Activated CD8-positive, alpha-beta T cell treated with anti-CD3 and anti-CD28 coated beads for 36 hours (primary cell): ENCODE measurements at places on chromosomes 16 and 17. TPM values are rescaled to one million over a fixed set of nuclear protein-coding genes. Genes with fewer than 3 reads are reported as not detected.

GRCh38 chr17:49965524-49965909 lies 3.5 kb upstream of the DLX4 start:
- peaks cover 68% of the 10 kb centered on the region for H3K27me3 ChIP-seq
- no peak overlapping the region for H3K27ac ChIP-seq
- DNase-seq, result no peak
- H3K4me3 ChIP-seq, result no peak overlapping the region
- H3K36me3 ChIP-seq, result no peaks in the 10 kb centered on the region
- H3K4me1 ChIP-seq, result peaks cover 41% of the 10 kb centered on the region

DNA sequence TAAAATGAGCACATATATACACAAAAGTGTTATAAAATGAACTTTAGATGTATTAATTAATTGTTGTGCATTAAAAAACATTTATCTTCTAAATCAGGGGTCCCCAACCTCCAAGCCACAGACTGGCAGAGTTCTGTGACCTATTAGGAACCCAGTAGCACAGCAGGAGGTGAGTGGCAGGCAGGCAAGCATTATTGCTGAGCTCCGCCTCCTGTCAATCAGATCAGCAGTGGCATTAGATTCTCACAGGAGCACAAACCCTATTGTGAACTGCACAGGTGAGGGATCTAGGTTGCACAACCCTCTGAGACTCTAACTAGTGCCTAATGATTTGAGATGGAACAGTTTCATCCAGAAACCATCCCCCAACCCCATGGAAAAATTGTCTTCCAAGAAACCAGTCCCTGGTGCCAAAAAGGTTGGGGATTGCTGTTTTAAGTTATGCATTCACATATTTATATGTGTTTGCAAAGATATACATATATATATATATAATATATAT lies 583.7 kb downstream of the KCNJ2 start:
- H3K4me3 ChIP-seq, result no peak overlapping the region
- H3K4me1 ChIP-seq, result no peaks in the 10 kb centered on the region
- DNase-seq, result no peak
- H3K27me3 ChIP-seq, result no peaks in the 10 kb centered on the region

The SNN gene
- 8.2 TPM for total RNA-seq

The GPATCH8 gene
- 36.8 TPM for total RNA-seq

The SLC52A1 gene
- total RNA-seq, result 0.13 TPM

GRCh38 chr16:9256196-9256595 lies 164.8 kb downstream of the HAPSTR1 start:
- H3K4me3 ChIP-seq, result no peak overlapping the region
- peaks cover 25% of the 10 kb centered on the region for H3K27me3 ChIP-seq
- no peaks in the 10 kb centered on the region for H3K36me3 ChIP-seq
- DNase-seq, result peak; percentile 64
- H3K4me1 ChIP-seq, result no peaks in the 10 kb centered on the region

DNA sequence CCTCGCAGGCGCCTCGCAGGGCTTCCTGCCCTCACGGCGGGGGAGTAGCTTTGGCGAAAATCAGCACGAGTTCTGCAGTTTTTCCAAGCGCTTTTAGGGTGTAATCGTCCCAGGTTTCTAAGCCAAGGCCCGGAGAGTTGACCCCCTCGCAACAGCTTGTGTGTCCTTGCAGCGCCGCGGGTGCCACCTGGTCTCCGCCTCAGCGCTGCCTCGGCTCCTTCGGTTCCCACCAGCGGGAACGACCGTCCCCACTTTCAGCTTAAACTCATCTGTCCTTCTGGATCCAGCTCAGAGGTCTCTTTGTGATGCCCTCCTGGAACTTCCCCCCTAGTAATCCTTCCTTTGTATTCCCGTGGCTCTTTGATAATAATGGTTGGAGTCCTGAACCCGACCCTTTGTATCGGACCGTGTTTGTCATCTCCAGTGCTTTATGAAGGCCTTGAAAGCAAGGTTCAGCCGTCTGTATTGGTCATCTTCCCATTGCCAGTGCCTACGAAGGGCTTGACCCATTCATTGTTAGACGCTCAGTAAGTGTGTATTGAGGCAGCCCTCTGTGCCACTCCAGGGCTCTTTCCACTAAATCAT lies 858 bp upstream of the SMARCE1 start:
- no peak for DNase-seq
- H3K4me3 ChIP-seq, result peak overlapping the region; percentile 81
- no peaks in the 10 kb centered on the region for H3K27me3 ChIP-seq
- peaks cover 12% of the 10 kb centered on the region for H3K36me3 ChIP-seq
- peak overlapping the region; percentile 92 for H3K27ac ChIP-seq
- H3K4me1 ChIP-seq, result peaks cover 35% of the 10 kb centered on the region

DNA sequence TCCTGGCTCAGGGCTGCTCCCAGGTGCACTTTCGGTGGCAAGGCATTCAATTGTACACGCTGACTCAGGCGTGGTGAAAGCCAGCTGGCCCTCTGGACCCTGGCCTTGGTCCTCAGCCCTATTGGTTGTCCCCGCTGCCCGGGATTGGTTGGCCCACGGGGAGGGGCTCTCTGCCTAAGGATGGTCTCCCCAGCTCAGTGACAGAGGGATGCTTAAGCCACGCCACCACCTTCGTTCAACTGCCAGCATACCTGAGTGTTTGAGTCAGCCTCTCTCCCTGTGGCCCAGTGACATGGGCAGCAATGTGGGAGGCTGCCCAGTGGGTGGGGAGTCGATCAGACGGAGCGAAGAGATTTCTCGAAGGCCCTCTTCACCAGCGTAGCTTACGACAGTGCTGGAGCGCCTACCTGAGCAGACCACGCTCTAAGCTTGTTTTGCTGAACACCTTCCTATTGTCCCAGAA lies 30.3 kb downstream of the IRF8 start:
- H3K27me3 ChIP-seq, result no peaks in the 10 kb centered on the region
- no peak overlapping the region for H3K27ac ChIP-seq
- DNase-seq, result no peak
- peaks cover 63% of the 10 kb centered on the region for H3K4me1 ChIP-seq

The NFATC2IP gene
- total RNA-seq, result 71.8 TPM

DNA sequence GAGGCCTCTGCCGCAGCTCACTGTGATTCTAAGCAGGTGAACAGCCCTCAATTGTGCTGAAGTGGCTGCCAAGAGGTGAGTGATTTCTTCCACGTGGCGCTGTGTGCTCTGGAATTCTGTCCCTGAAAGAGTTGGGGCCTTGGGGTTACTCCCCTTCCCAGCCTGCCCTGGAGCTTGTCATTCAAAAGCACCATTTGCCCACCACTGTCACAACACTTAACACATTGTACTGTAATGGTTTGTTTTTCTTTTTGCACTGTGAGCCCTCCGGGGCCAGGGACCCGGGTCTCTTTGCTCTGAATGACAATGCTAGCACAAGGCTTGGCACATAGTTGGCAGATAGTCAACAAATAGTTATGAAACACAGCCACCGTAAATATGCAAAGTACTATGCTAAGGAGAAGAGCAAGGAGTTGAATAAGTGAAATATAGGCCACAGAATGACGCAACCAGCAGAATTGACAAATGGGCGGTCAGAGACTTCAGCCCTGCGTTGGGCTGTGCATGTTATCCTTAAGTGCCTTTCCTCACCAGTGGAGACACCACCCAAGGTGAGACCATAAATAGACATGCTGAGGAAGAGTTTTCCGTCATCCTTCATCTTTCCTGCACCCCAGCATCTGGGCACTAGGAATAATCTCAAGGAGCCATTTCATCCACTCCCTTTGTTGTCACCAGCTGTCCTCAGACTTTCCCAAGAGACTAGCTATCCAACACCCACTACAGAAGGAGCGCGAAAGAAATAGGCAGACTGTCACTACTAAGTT lies 112.0 kb upstream of the DNAH9 start:
- no peak overlapping the region for H3K4me3 ChIP-seq
- H3K36me3 ChIP-seq, result no peaks in the 10 kb centered on the region
- no peak for DNase-seq
- no peaks in the 10 kb centered on the region for H3K4me1 ChIP-seq
- H3K27ac ChIP-seq, result no peak overlapping the region
- H3K27me3 ChIP-seq, result no peaks in the 10 kb centered on the region

GRCh38 chr16:51812945-51813344 lies 661.9 kb upstream of the SALL1 start:
- H3K4me3 ChIP-seq, result no peak overlapping the region
- H3K36me3 ChIP-seq, result no peaks in the 10 kb centered on the region
- DNase-seq, result no peak
- no peaks in the 10 kb centered on the region for H3K4me1 ChIP-seq
- no peak overlapping the region for H3K27ac ChIP-seq
- H3K27me3 ChIP-seq, result no peaks in the 10 kb centered on the region

DNA sequence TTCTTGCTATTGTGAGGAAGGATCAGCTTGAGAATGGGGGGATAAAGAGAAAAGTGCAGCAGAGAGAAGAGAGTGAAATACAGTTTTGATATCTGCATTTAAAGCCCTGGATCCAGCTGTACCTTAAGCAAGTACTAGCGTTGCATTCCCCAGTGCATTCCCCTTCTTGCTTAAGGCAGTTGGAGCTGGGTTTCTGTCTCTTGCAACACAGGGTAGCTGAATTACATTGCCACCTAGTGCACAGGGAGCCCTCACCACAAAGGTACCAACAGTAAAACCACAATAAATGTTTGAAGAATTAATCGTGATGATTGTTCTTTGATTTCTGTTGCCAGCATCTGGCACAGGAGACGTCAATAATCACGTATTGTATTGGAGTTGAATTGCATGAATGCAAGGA lies 588.7 kb downstream of the RBFOX1 start:
- no peak overlapping the region for H3K4me3 ChIP-seq
- H3K36me3 ChIP-seq, result no peaks in the 10 kb centered on the region
- DNase-seq, result no peak
- no peaks in the 10 kb centered on the region for H3K4me1 ChIP-seq

- peak; percentile 91 for DNase-seq
- H3K36me3 ChIP-seq, result peaks cover 4% of the 10 kb centered on the region
- H3K27ac ChIP-seq, result peak overlapping the region; percentile 96
- peak overlapping the region; percentile 54 for H3K4me3 ChIP-seq
These were observed 6.3 kb downstream of the CCDC102A start for GRCh38 chr16:57530104-57530521.
